Liver (tissue), 10 donors: ENCODE measurements at places on chromosomes 4 and X.

DNA sequence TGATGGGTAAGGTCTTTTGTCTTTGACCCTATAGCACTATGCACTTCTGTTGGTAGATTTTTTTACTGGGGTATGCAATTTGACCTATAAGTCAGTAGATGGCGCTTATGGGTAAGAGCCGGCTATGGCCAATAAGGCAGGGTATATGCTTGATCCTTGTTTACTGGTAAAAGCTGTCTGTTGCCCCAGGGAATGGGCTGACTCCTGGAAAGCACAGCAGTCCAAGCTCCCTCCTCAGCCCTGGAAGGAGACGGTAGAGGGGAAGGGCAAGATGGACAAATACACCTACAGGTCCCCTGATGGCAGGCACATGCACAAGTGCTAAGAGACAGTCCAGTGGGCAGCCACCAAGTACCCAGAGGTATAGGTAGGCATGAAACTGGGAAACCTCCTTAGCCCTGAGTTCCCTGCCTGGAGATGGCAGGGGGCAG, 63.7 kb downstream of the ADAMTS3 start:
- DNase-seq, result no peak

DNA sequence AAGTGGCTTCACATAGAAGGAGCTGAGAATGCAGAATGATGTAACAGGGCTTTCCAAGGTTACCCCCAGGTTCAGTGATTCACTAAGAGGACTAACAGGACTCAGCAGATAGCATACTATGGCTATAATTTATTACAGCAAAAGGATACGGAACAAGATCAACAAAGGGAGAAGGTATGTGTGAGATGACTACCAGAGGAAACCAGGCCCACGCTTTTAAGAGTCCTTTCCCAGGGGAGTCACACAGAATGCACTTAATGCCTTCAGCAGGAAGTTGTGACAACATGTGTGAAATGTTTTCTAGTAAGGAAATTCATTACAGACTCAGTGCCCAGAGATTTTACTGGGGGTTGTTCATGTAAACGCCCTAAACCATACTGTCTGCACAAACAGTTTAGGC, 373.6 kb upstream of the MAGEB2 start:
- no peak for DNase-seq

DNA sequence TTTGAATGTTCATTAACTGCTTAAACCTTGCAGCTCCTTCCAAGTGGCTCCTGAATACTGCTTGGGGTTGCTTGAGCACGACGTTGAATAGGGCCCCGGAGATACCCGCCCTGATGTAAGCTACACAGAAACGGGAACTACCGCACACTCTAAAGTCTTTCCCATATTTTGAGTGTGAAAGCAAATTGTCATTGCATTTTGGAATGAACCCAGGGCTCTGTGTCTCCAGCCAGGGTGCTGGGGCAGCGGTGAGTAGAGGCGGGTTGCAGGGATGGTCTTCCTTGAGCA, 59.4 kb upstream of the HELT start:
- no peak for DNase-seq

GRCh38 chrX:22041907-22042530, 9.9 kb downstream of the PHEX start:
- no peak for DNase-seq

GRCh38 chr4:112031712-112032328, 113.4 kb upstream of the FAM241A start:
- DNase-seq, result no peak
